ENCODE measurements at places on chromosomes 2 and 18.

DNA sequence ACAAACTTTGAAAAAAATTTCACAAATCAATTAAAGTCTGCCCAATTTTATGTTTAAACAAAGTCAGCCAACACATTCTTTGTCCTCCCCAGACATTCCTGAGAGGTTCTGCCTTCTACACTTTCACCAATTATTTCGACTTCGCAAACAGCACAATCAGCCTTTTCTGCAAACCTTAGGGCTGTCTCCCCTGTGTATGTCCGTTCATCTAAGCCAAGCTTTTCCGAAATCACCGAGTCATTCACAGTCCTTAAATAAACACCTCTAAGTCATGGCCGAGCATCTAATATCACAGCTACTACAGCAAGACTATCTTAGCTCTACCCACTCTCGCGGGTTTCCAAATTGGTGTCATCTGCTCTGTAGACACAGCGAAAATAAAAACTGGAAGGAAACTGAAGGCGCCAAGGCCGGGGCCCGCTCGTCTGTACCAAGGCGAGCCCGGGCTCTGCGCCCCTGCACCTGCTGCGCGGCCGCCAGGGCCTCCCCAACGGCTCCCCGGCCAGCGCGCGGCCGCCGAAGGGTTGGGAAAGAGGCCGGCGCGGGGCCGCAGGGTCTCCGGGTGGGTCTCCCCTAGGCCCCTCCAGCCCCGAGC, 730 bp downstream of the ODC1 start:
- DNase-seq: no peak

DNA sequence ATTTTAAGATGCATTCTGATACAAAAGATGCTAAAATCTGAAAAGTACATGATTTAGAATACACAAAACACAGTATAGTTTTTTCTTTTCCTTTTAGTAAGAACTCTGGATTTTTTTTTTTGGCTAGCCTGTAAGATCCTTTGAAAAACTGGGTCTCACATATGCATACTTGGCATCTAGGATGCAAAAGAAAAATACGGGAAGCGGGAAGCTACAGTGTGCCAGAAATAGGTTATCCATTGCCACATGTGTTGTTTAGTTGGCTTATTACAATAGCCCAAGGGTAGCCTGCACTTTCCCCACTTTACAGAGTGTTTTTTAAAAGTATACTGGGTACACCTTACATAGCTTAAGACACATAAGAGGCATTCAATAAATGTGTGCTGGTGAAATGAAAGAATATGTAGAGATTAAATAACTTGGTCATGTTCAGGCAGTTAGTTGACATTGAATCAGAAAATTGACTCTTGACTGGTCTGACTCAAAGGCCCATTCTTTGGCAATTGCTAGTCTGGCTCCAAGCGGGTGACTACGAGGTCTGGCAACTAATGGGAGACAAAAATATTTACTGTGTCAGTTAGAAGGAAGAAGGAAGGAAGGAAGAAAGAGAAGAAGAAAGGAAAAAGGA, 286.8 kb upstream of the TRIB2 start:
- DNase-seq: no peak

DNA sequence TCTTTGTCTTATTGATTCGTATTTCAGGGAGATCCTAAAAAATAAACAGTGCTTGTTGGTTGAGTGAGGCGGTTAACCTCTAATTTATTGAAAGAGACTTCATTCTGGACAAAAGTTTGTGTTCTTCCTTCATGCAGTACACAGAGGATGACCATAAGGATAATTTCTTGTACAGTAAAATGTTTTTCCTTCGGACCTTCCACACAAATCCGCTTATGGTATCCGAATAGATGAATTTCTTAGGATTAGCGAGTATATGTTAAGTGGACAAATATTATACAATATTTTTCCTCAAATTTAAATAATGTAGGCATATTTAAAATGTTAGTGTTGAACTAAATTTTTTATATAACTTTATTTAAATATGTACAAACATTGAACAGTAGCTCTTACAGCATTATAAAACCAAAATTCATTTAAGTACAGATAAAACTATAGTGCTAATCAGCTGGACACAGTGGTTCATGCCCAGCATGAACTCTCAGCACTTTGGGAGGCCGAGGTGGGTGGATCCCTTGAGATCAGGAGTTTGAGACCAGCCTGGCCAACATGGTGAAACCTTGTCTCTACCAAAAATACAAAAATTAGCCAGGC, 84.4 kb downstream of the LPIN1 start:
- DNase-seq: no peak

DNA sequence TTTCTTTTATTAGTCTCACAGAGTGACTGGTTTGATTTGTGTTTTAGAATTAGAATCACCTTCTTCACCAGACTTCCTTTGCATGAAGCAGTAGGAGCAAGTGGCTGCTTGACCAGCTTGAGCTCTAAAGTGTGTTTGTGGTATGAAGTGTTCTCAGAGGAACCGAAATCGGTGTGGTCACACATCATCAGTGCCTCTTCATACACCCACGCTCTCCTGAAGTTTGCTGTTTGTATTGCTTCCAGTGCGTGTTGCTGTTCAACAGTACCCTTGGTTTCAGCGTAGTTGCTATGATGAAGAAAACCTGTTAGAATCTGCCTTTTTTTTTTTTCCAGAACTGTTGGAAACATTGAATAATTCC, 77.9 kb downstream of the LIMS1 start:
- no peak for DNase-seq

DNA sequence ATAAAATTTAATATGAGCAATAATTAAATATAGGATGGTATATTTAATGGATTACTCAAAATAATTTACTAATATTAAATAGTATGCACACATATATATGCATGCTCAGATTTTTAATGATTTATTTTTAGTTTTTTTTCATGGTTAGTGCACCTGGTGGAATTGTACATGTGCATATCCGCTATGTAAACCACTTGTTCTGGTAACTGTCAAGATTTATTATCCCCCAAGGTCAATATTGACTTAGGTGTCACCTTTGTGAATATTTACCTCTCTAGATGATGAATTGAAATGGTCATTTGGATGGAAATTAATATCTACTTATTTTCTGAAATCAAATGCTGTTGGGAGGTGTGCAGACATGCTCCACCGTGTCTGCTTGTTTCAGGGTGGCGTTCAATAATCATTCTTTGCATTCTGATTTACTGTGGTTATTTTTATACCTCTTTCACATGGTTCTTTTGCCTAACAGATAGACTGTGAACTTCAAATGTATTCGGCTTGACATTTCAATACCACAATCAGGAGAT, 14.7 kb downstream of the CNTNAP5 start:
- DNase-seq: no peak
